Anterior cingulate cortex (tissue), 58 donors: ENCODE measurements at places on chromosomes 3 and 15.

DNA sequence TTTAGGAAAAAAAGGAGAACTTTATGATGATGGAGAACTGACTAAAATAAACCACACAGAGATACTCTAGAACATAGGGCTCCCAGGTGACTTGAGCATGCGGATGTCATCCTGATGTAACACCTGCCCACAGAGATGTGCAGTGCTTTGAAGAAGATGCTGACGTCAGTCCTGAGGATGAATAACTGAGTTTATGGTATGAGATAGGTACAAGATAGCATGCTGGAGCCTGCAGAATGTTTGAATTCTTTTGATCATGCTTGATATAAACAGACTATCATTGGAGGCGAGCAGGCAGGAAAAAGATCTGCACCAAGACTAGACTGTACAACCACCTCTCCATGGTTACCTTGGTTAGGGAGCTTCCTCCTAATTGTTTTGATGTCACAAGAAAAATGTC is 12.4 kb downstream of the CCR4 start:
- no peak for DNase-seq

GRCh38 chr15:60745469-60746061 is 266.6 kb upstream of the ICE2 start:
- DNase-seq: no peak

DNA sequence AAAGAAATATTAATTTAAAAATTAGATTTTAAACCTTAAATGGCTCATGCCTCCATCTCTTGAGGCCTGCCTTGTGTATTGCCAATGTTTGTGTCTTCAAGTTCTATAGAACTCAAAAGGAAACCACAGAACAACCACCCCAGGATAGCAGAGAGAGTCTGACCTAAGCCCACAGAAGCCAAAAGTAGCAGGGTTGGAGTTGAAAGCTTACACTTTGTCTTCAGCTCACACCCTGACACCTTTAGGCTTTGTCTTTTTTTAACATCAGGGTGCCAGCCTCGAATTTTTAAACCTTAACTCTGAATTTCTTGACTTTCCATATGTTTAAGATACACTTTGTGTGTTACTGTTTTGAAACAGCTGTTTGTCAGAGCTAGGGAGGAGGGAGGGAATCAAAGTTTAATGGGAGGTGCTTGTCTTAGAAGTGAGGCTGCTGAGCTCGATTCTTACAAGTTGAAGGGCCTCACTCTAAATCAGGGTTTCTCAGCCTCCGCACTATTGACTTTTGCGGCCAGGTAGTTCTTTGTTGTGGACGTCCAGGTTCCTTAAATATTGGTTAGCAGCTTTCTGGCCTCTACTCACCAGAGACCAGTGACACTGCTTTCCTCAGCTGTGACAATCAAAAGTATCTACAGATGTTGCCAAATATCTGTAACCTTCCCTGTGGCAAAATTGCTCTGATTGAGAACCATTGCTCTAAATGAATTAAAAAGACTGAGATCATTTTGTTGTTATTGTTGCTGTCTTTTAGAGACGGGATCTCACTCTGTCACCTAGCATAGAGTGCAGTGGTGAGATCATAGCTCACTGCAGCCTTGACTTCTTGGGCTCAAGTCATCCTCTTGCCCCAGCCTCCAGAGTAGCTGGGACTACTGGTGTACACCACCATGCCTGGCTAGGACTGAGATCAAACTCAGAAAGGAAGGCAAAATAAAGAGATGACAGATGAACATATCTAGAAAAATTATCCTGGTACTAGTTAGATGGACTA is 139.2 kb upstream of the EOMES start:
- no peak for DNase-seq

GRCh38 chr15:29132735-29133181 is 136.9 kb downstream of the NSMCE3 start:
- no peak for DNase-seq

DNA sequence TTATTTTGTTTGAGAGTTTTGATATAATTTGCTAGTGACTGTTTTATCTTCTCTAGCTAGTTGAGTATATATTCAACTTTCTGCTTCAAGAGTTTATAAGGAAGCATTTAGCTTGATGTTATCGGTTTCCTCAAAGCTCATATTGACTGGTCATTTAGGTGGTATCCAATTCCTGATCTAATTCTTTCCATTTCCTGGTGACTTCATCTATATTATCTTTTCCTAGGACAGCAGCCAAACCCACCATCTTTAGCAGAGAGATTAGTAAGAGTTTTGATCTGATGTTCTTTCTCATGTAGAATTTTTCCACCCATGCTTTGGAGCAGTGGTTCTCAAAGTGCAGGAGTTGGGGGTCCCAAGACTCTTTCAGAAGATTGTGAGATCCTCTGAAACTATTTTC is 148.6 kb upstream of the STT3B start:
- no peak for DNase-seq

DNA sequence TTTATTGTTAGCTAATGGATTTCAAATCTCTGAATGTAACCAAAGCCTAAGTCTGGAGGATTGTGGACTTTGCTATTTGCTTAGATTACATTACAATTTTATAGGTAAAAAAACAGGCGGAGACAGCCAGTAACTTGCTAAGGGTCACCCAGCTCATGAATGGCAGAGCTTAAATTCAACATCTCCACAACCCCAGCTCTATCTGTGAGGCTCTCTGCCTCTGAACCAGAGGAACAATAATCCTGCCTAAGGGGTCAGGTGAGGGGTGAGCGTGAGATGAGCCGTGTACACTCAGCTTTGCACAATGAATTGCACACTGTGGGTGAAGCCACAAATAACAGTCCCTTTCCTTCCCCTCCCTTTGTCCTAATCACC is 69.8 kb upstream of the SPATA12 start:
- DNase-seq: no peak

DNA sequence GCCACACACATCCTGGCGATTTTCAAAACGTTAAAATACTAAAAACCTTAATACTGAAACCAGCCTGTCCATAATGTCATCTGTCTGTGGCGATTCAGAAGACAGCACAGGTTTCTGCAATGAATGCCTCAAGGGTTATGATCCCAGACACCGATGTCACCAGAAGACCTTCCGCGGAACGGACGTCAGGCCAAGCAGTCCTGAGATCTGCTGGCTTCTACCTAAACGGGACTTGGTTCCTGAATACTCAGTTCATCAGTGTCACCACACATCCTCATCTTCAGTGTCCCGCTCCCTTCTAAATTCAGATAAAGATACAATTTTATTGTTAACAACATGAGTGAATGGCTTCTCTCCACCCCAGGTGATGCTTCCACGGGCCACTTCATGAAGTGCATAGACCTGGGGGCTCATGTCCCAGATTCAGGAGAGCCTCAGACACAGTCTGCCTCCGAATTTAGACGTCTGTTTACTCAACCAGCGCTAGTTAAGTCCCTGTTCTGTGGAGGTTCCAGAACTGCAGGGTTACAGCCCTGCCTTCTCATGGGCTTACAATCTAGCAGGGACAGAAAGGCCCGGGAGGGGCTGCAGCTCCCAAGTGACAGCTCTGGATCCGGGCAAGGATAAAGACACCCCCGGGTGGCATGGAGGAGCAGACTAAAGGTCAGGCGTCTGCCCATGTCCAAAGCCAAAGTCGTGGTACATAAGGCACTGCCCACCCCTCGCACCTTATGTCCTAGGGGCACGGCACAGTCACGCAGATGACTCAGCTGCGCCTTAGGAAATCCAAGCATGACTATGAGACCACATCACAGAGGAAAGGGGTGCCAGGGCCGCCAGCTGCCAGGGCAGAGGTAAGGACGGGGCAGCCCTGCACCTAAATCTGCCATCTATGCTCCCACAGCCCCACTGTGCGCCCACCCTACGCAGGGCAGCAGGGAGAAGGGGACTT is 75.9 kb downstream of the VGLL4 start:
- DNase-seq: no peak

- no peak for DNase-seq
Observed at GRCh38 chr3:133901083-133901482, 5.4 kb upstream of the RAB6B start.

DNA sequence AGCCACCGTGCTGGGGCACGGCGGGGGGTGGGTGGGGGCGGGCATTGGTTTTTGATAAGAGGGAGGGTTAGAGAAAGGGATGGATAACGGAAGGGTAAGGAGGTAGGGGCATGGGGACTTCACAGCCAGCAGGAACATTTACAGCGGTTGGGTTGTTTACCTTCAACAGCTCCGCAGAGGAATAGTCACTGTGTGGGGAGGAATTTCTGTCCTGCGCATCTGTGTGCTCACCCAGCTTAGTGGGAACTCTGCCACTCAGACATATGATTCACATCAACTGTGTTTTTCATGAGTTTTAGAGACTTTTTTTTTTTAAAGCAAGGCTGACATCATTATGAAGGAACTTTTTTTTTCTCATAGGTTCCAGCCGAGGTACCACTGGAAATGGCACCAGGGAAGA is 19.6 kb downstream of the CHRD start:
- no peak for DNase-seq

GRCh38 chr3:8724108-8724752 is 9.4 kb upstream of the CAV3 start:
- DNase-seq: no peak

- DNase-seq: no peak
Observed at GRCh38 chr15:27619204-27619603, 479.9 kb downstream of the OCA2 start.

DNA sequence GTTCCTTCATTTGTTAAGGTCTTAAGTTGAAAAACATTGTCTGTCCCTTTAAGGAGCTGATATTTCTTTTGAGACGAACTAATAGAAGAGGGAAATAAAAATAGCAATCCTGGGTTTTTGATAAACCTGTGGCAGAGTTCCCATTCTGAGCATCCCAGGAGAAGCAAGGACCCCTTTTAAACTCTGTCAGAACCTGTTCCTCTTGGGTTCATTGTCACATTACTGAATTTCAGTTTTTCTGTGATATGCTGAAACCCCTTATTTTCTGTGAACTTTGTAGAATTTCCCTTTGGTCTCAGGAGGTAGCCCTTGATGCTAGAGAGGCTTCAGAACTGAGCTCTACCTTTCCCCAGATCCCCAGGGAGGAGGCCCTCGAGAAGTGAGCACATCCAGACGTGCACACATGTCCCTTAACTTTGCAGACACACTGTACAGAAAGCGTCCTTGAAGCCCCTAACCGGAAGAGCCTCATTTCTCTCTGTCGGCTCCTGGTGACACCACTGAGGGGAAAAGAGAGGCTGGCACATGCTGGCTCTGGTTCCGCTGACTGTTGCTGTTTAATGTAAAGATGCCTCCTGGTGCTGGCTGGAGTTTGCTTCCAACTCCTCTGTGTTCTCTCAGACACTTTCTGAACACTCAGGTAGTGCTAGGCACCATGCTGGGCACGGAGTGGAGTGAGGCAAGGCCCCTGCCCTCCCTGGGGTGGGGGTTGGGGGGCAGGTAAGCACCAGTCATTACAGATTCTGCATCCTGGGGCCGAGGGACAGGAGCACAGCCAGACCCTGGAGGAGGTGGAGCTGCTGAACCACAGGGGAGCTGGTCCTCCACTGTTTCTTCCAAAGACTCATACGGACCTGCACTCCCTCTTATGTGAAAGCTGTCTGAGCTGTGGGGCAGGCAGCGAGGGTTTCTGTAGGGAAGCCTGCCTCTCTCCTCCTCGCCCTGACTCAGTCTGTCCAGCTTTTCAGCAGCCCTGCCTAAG is 77.5 kb downstream of the CHDH start:
- DNase-seq: no peak

DNA sequence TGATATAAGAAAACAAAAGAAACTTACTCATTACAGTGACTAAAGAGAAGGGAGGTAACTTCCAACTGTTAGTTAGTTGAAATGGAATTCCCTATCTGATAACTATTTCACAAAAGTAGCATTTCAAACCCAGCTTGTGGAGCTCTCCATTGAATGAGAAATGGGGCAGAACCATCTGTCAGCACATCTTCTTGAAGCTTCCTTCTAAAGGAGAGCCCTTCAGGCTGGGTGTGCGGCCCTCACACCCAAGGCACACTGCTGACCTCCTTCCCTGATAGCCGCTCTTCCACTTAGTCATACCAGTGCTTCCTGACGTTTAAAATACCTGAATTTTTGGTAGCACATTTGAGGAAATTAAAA is 28.1 kb upstream of the VEPH1 start:
- no peak for DNase-seq

DNA sequence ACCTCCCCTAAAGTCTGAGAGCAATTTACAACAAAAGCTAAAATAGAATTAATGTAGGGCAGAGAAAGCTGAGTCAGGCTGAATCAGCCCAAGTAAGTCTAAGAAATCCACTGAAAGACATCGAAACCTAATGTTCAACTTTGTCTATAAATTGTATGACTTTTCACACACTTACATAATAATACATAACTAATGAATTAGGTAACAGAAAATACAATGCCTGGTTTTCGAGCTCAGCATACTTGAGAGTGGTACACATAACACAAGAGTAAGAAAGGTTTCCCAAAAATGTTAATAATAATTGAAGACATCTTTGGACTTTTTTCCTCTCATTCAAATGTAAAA is 55.3 kb upstream of the VGLL4 start:
- DNase-seq: no peak

DNA sequence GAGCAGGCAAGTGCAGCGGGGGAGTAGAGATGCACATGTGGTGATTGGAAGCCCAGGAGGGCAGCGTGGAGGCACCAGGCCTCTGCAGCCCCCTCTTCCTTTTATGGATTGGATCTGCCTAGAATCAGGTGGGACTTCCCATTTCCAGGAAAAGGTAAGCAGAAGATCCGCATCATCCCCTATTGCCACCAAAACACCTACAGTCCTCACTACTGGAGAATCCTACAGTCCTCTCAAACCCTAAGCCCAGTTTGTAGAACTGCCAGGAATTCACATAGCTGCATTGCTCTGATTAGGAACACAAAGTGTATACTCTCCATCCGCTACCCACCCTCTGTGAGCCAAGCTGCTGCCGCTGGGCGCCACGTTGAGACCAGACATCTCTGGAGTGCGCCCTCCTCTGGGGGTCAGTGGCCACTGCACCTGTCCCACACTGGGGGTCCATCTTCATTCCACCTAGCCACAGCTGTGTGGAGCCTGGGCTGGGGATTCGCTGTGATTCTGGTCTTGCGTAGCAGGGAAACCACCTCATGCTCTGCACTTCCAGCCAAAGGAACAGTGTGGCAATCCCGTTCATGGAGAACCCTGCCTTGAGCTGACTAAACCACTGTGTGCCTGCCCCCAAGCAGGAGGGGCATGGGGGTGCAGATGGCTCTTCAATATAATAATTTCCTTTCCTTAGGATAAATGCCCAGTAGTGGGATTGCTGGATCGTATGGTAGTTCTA is 88.9 kb upstream of the PTX3 start:
- no peak for DNase-seq

DNA sequence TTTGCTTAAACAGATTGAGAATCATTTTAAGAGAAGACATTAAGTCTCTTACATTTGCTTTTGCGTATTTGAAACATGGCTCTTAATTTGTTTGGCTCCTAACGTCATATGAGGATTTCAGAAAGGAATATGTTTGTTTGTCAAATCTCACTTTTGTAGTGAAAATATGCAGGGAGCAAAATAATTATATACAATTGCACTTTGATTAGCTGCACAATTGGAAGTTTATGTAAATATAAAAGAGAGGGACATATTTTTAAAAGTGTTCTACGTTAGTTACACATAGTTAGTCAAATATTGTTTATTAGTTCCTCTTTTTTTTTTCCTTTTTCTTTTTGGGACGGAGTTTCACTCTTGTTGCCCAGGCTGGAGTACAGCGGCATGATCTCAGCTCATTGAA is 42.7 kb upstream of the GOLIM4 start:
- no peak for DNase-seq
